ENCODE measurements at places on chromosomes 5 and 9.

- DNase-seq: no peak
These were observed 25.9 kb upstream of the ZFAND5 start for GRCh38 chr9:72390907-72391306.

DNA sequence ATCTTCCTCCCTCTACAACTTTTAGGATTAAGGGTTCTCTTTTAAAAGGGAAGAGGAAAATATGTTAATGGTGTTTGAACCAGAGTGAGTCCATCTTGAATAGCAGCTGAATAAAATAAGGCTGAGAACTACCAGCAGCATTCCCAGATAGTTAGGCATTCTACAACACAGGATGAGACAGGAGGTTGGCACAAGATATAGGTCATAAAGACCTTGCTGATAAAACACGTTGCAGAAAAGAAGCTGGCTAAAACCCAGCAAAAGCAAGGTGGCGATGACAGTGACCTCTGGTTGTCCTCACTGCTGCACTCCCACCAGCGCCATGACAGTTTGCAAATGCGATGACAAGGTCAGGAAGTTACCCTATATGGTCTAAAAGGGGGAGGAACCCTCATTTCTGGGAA lies 77.8 kb downstream of the PLK2 start:
- DNase-seq: no peak

- DNase-seq: no peak
These were observed 15.0 kb upstream of the LVRN start for GRCh38 chr5:115947260-115947659.

- DNase-seq: no peak
These were observed 56.4 kb downstream of the S1PR3 start for GRCh38 chr9:89047667-89048066.

- no peak for DNase-seq
These were observed 24.8 kb downstream of the HSPB3 start for GRCh38 chr5:54480296-54480695.

DNA sequence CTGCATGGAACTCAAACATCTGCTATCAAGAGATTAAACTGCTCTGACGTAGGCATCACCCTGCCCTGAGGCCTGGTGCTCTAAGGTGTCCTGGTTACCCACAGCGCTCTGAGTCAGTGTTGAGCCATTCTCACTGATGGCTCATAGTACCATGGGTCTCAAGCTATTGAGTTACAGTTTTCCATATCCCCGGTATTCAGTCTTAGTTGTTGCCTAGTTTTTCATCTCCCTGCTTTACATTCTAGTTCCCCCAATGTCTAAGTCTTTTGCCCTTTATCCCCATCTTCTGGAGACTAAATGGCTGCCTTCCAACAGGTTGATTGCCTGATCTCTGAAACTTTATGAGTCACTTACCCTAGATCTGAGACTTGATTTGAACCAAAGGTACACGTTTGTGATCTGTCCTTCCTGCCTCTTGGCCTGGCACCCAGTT lies 161.2 kb upstream of the PTGER4 start:
- no peak for DNase-seq

- DNase-seq: peak; percentile 15
These were observed 106.0 kb downstream of the MEGF10 start for GRCh38 chr5:127396490-127397155.

DNA sequence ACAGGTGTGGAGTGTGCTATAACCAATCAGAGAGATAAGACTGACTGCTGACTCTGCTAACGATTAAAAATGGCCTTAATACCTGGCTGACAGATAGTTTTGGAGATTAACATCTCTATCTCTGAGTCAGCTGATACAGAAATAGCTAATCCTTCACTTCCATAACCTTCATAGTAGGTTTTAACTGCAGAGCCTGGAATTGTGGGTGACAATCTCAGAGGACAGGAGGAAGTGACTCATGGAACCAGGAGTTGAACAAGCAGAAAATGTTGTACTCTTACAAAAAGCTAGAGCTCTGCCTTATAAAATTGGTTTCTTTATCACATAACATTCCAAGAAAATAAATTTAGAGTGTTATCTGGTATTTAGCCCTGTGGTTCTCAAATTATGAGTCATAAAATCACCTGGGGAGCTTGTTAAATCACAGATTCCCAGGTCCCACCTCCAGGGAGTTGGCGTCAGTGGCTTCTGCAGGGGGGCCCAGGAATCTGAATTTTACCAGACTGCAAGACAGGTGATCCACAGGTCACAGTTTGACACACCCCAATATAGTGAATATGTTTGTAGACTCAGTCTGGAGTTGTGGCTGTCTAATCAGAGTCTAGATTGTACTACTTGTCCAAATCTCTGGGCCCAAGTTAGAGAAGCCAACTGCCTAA lies 44.4 kb upstream of the AFAP1L1 start:
- no peak for DNase-seq

DNA sequence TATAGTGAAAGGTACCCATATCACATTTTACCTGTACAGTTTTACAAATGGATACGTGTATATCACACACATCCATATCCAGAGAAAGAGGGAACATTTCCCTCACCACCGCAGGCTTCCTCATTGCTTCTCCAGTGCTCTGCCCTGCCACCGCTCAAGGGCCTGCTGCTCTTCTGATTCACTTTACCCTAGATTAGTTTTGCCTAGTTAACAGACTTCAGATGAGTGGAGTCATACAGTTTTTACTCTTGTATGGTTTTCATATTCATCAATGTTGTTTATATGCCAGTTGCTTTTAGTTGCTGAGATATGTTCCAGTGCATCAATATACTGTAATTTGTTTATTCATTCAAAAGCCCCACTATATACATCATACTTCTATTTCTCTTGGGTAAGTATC lies 53.9 kb upstream of the POMT1 start:
- DNase-seq: no peak

- no peak for DNase-seq
These were observed 73.6 kb upstream of the ZNF622 start for GRCh38 chr5:16539169-16539666.

Measured in WERI-Rb-1 (cell line).